ENCODE measurements at places on chromosomes 12 and 14.
A peak's percentile ranks its signal among the peaks of the same experiment; 100 is the strongest.

DNA sequence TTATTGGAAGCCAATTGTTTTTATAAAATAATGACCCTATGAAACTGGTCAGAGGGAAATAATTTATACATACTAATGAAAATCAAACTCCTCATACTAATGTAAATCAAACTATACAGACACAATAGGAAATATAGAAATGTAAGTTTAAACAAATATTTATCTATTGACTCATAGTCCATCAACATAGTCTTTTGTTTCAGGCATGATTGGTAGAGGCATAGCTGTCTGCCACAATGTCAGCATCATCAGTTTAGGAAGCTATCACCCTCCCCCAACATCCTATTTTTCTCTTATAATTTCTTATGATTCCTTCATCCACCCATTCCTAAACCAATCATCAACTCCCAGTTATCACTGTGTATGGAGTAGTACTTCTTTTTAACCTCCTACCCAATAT, 117.7 kb downstream of the SLC38A6 start:
- no peak for DNase-seq

DNA sequence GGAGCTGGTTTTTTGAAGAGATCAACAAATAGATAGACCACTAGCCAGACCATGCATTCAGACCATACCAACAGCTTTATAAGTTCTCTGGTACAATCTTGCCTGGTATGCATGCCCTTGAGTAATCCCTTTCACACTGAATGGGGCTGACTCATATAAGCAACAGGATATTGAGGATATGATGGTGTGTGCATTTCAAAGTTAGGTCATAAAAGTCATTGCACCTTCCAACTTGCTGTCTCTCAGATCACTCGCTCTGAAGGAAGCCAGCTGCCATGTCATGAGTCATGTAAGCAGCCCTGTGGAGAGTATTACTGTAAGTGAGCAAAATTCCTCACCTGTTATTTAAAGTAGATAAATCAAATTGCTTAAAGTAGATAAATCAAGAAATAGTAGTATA, 45.0 kb upstream of the OR6J1 start:
- peak; percentile 62 for DNase-seq

DNA sequence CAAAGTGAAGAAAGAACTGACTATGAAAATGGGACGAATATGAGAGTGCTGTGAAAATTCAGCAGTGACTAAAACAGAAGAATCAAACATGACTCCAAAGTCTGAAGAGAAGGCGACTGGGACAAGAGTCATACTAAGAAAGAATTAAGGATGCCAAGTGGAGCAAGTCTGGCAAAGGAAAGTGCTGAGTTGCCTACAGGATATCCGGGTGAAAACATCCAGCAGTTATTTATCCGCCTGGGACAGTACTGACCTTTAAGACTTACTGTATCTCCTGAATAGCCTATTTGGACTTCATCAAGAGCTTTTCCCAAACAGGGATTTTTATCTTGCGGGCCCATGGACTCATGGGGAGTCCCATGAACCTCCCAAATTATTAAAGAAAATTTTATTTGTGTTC, 41.1 kb downstream of the KICS2 start:
- DNase-seq = no peak

- peak; percentile 94 for DNase-seq
These were observed 157.5 kb upstream of the HIF1A start for GRCh38 chr14:61537563-61538463.
